ENCODE measurements at places on chromosomes 11 and 22.

DNA sequence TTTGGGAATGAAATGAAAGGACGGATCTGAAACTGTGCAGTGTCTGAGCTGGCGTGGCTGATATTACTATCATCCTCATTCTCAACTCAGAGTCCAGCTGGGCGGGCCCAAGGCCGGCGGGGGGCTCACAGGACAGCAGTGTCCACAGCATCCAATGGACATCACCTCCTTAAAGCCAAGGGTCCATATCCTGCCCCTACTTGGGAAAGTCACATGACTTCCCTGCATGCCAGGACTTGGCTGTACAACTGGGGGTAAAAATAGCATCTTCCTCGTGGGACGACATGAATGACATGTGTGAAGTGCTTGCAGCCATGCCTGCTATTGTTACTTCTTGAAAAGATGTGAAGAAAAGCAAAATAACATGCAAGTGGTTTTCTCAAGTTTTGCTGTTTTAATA lies 82.3 kb downstream of the TRMU start:
- DNase-seq, result no peak

- DNase-seq, result no peak
Measured at GRCh38 chr11:111088847-111089355, 156.6 kb upstream of the POU2AF2 start.

DNA sequence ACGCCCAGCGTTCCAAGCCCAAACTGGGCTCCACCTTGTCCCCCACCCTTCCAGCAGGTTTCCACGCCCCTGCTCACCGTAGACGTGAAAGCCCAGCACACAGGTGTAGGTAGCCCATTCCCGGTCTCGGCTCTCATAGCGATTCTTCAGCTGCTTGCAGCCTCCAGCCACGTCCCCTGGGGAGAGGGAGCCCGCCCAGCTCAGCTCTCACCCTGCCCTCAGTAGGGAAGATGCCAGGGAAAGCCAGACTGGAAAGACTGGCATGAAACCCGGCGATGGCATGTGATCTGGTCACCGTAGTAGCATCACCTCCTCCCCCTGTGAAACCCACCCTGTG lies 1.4 kb upstream of the MTA2 start:
- no peak for DNase-seq

DNA sequence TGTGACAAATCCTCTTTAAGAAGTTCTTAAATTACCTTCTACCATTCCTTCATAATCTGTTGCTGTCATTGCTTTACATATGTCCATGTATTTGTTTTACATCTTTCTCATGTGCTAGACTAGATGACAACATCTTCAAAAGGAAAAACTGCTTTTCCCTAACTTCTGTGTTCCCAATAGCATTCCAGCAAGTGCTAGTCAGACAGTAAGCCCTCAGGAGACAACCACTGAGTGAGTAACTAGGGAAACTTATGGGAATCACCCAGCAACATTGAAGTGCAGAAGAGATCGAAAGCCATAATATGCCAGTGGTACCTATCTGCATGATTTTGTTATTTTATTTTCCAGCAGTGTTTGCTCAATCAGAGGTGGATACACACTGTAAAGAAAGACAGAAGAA lies 889.7 kb upstream of the API5 start:
- no peak for DNase-seq

DNA sequence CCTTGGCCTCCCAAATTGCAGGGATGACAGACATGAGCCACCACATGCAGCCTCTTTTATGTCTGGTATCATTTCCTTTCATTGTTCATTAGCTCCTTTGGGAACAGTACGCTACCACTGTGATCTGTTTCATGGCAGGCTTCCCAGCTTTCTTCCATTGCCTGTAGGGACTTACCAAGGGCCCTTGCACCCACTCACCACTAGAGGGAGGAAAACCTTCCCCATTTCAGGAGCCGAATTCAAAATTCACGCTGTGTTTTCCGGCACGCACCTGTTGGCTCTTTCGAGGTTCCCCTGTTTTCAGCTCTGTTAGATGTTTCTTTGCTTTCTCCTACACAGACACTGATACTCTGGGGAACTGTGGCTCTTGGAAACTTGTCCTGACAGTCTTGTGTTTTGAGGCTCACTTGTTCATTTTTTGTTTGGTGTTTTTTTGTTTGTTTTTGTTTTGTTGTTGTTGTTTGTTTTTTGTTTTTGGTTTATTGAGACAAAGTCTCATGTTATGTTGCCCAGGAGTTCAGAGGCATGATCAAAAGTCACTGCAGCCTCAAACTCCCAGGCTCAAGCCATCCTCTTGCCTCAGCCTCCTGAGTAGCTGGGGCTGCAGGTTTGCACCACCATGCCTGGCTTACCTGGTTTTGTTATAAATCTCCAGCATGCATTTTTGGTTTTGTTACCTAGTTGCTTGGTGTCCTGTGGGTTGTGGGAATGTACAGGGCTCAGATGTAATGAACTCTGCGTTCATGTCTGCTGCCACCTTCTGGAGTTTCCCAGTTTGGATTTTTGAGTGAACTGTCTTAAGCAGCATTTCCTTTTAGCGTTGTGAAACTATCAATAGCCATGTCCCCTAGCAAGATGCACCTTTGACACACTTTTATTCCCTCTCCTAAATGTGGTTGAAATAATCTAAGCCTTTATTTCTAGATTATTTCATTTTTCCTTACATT lies 2.3 kb downstream of the KRTAP5-11 start:
- no peak for DNase-seq

- DNase-seq, result peak; percentile 70
Measured at GRCh38 chr11:22193348-22194051, 615 bp downstream of the ANO5 start.

GRCh38 chr11:134049303-134049702 lies 19.6 kb upstream of the JAM3 start:
- no peak for DNase-seq

- DNase-seq, result no peak
Measured at GRCh38 chr11:69640995-69641581, at the start of gene CCND1. Gene CCND1 (plus strand): TSS chr11:69641156. CDS start chr11:69641314, 158 bp downstream.

DNA sequence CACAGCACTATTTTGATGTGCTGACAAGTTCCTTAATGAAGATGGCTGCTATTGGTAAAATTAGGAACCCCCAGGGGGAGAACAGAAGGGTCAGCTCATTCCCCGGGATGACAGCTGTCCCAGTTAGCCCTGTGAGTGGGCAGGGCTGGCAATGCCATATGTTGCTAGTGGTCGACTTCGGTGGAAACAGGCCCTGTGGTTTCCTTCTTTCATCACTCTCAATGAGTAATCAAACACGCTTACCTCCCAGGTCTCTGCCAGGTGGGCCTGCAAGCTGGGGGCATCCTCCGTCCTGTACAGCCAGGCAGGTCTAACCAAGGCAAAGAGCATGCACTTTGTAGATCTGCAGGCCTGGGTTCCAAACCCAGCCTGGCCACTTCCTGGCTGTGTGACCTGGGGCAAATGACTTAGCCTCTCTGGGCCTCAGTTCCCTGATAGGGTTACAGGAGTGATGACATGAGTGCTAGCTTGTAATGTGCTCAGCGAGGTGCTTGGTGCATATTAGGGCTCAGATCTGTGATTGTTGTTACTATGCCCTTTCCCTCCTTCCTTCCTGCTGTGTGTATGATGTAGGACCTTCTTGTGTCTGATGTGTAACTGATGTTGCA lies 85.2 kb downstream of the TSPAN18 start:
- DNase-seq, result no peak

DNA sequence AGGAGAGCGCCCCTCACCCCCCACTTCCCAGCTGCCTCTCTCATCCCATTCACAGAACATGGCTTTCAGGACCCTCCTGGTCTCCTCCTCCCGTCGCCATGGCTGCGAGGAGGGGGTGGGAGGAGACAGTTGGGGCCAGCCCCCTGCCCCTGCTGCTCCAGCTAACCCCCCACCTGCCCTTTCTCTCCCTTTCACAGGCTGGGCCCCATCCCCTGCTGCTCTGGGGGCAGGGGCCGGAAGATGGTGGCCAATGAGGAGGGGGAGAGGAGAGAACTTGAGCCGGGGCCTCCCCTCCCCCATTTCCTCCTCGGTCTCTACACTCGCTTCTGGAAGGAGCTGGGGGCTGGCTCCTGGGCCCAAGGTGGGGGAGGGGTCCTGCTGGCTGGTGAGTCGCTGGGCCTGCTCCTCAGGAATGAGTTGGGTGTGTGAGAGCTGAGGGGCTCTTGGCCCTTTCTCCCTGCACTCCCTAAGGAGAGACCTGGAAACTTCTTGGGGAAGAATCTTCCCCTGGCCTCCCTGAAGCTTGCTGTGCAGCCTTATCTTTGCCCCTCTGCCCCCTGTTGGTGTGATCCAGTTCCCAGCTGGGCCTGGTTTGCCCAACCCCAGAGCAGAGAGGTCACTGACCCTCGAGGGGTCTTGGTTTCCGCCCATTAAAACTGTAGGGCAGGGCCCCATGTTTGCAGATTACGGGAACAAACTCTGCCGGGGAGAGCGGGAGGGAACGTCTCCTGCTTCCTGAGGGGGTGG lies 10.2 kb downstream of the YPEL4 start:
- DNase-seq, result no peak

DNA sequence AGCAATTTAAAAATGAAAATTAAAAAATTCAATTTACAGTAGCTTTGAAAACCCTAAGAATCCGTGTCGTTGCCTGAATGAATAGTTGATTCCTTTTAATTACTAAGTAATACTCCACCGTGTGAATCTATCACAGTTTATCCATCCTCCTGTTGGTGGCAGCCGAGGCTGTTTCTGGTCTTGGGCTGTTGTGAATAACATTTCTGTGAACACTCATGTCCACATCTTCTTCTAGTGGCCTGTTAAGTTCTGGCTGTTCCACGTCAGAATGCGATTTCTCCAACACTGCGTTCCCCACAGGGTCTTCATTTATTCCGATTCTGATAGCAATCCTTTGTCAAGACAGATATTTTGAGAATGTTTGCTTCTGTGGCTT lies 223.0 kb downstream of the TBC1D22A start:
- DNase-seq, result no peak

DNA sequence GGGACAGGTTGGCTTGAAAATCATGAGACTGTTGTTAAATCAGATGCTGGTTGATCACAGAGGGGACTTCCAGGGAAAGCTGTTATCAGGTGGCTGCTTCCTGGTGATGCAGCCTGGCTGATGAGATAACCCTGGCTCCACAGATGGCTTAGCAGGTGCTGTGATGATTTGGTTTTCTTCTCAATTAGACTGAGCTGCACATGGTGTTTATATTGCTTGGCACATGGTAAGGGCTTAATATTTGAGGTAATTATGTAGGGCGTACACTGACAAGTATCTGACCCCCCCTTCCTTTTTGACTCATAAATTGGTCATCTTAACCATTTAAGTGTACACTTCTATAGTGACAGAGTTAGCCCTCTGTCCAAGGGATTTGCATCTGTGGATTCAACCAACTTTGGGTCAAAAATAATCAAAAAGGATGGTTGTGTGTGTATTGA lies 7.0 kb downstream of the RPS3 start:
- DNase-seq, result no peak

- no peak for DNase-seq
Measured at GRCh38 chr11:30879322-30880005, 293.3 kb upstream of the MPPED2 start.

GRCh38 chr11:7501251-7501650 lies 12.5 kb upstream of the PPFIBP2 start:
- no peak for DNase-seq

GRCh38 chr11:75468534-75469340 lies 35.7 kb upstream of the KLHL35 start:
- DNase-seq, result no peak

DNA sequence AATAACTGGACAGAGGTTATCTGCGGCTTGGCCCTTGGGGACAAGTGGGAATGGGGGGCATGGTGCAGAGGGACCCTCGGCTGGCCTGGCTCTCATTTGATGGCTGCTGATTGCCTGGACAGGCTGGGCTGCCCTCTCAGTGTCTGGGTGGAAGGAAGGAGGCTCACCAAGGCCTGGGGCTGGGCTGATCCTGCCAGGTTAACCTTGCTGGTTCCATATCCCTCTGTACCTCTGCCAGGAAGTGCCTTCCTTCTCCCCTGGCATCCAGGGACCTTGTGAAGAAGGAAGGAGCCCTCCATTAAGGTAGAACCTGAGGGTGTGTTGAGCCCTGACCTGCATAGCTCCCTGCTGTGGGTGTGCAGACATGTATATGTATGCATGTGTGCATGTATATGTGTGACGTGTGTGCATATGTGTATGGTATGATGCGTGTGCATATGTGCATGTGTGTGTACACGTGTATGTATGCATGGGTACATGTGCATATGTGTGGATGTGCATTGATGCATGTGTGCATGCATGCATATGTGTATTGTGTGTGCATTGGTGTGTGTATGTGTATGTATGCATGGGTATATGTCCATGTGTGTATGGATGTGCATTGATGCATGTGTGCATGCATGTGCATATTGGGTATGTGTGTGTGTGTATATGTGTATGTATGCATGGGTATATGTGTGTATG lies 433.9 kb downstream of the TBC1D22A start:
- DNase-seq, result no peak

- DNase-seq, result no peak
Measured at GRCh38 chr22:37427711-37428635, 694 bp upstream of the ELFN2 start.

GRCh38 chr11:132123854-132124835 lies 753.7 kb downstream of the NTM start:
- no peak for DNase-seq

- no peak for DNase-seq
Measured at GRCh38 chr11:57490456-57491248, 24.9 kb downstream of the SLC43A1 start.

- DNase-seq, result no peak
Measured at GRCh38 chr11:72762641-72763304, 10.6 kb upstream of the ARAP1 start.

GRCh38 chr22:31271026-31271425 lies 21.3 kb downstream of the PIK3IP1 start:
- DNase-seq, result no peak

GRCh38 chr11:61152816-61153592 lies 8.2 kb downstream of the VPS37C start:
- no peak for DNase-seq

DNA sequence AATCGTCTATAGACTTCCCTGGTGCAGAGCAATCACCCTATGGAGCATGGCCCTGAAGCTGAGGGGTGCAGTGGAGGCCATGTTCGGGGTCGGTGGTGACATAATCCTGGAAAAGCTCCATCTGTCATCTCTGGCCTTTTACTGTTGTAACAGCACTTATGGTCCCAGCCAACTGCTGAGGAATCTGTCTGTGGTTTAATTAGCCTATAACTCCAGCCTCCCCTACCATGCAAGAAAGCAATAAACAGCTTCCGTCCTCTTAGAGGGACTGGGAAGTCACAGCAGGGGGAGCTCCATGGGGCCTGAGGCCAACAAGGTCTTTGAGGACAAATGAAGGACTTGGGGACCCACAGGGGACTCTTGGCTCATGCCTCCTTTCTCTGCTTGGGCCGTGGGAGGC lies 159.1 kb upstream of the NECTIN1 start:
- no peak for DNase-seq
